ENCODE measurements at places on chromosomes 3 and 15. TPM values are rescaled to one million over a fixed set of nuclear protein-coding genes. Genes with fewer than 3 reads are reported as not detected.

The IL17RD gene
- total RNA-seq, result 3.0 TPM

The CSTA gene
- total RNA-seq, result 0.59 TPM

The RAD51 gene
- 4.8 TPM for total RNA-seq

The TRPM1 gene
- not detected for total RNA-seq

The MUSTN1 gene
- total RNA-seq, result not detected

The GPR149 gene
- total RNA-seq, result not detected

The MASP1 gene
- 25.5 TPM for total RNA-seq

The FBXL22 gene
- total RNA-seq, result 0.59 TPM

The HYAL1 gene
- total RNA-seq, result 0.42 TPM

The MESP1 gene
- under 0.01 TPM for total RNA-seq

The SAXO2 gene
- 1.2 TPM for total RNA-seq

The RPSA gene
- 664 TPM for total RNA-seq

The CDCP1 gene
- total RNA-seq, result 76.4 TPM

The RAB6B gene
- total RNA-seq, result 0.30 TPM

The POTEB3 gene
- total RNA-seq, result not detected

The KLHL40 gene
- not detected for total RNA-seq

The CMTM8 gene
- not detected for total RNA-seq

The ITPR1 gene
- total RNA-seq, result 57.9 TPM

The TNNC1 gene
- total RNA-seq, result 0.89 TPM

The LRRC3B gene
- not detected for total RNA-seq

The C3orf52 gene
- total RNA-seq, result 10.7 TPM
